Posterior cingulate gyrus (tissue), 11 donors: ENCODE measurements at places on chromosomes 13 and 19.

DNA sequence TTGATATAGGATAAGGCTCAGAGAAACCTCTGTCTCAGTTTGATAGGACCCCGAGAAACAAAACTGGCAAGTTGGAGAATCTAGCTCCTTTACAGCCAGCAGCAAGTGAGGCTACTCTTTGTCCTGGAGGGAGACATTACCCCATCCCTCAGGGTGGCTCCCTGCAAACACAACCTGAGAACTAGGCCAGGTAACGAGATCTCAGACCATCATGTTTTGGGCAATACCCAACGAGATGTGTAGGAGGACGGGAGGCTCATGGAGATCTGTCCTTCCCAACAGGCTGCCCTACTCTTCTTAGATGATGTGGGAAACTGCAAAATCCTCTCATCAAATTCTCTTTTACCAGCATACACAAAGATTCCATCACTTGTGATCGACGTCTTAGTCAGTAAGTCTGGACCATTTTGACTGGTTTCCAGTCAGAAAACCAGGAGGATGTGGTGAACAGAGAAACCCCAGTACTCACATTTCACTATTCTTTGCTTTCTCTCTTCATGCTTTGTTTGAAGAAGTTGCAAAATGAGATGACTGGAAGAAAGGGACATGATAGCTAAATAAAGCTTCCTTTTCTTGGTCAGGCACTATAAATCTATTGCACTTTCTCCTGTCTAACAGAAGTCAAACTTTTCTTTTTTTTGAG, 6.0 kb upstream of the CTU1 start:
- DNase-seq, result no peak

GRCh38 chr19:5032101-5032967, 63.4 kb downstream of the KDM4B start:
- no peak for DNase-seq

DNA sequence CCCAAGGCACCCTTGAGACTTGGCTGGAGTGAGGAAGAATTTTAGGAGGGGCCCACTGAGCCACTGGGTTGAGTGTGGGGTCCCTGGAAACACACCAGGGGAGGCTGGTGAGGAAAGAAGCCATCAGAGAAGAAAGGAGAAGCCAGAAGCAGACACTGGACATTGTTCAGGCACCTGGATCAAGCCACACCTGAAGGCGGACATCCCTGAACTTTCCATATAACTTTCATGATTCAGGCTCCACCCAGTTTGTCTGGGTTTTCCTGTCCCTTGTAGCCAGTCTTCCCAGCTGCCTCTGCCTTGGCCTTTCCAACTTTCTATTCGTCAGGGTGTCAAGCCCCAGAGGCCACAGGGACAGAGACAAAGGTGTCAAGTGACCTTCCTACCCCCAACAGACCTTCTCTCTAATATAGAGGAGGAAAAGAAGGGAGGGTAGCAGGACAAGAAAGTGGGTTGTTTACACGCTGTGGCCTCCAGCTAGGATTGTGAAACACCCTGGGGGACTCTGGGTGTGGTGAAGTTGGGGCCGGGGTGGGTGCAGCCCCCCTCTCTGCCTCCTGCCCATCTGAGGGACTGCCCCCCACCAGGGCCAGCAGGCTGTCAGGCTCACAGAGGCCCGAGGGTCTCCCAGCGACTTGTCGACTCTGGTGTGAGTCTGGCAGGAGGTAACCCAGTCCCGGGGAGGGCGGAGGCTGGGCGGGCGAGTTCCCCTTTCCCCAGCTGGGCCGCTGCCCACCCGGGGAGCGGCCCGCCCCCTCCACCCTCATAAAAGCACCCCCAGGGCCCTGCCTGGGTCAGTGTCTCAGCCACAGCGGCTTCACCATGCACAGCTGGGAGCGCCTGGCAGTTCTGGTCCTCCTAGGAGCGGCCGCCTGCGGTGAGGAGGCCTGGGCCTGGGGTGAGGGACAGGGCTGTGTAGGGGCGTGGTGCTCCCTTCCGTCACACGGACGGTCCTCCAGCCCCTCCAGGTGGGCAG, at the start of gene CFD:
Gene CFD (plus strand): TSS at position 797 of the 976 bp plus-strand sequence. CDS start 26 bp downstream, at position 823.
- no peak for DNase-seq

- DNase-seq, result no peak
Measured at GRCh38 chr19:1321539-1321938, 35.9 kb downstream of the EFNA2 start.

- no peak for DNase-seq
Measured at GRCh38 chr13:31986676-31987470, 44.7 kb upstream of the FRY start.

- DNase-seq, result no peak
Measured at GRCh38 chr19:18401580-18402112, 4.2 kb upstream of the LRRC25 start.

DNA sequence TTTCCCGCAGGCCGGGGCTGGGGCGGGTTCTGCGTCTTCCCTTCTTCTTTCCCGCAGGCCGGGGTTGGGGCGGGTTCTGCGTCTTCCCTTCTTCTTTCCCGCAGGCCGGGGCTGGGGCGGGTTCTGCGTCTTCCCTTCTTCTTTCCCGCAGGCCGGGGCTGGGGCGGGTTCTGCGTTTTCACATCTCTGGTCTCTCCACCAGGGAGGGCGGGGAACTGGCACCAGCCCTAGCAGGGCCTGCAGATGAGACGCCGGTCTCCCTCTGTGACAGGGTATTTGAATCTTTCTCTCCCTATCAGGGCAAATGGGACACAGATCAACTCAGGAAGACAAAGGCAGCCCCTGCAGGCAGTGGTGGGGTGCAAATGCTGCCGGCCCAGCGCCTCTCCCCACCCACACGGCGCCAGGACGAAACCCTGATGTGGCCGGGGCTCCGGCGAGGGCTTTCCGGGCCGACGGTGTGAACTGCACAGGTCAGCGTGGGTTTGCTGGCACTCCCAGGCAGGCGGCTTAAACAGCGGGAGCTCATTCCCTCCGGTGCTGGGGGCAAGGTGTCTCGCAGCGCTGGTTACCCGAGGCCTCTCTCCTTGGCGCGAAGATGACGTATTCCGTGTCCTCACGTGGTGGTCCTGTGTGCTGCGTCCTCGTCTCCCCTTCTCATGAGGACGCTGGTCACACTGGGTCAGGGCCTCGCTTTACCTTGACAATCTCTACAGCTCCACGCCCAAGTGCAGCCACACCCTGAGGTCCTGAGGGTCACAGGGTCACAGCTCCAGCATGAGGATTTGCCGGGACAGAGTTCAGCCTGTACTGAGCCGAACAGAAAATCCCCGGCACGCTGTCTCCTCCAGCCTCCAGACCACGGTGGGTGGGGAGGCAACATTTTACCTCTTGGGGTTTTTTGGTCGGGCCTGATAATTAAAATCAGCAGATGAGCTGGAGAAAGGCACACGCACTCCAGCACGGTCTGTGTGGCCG, 717 bp upstream of the C13orf46 start:
- no peak for DNase-seq
